Upper lobe of left lung (tissue), 6 donors: ENCODE measurements at places on chromosomes 6 and 20. TPM values are rescaled to one million over a fixed set of nuclear protein-coding genes. Genes with fewer than 3 reads are reported as not detected.
A peak's percentile ranks its signal among the peaks of the same experiment; 100 is the strongest.

DNA sequence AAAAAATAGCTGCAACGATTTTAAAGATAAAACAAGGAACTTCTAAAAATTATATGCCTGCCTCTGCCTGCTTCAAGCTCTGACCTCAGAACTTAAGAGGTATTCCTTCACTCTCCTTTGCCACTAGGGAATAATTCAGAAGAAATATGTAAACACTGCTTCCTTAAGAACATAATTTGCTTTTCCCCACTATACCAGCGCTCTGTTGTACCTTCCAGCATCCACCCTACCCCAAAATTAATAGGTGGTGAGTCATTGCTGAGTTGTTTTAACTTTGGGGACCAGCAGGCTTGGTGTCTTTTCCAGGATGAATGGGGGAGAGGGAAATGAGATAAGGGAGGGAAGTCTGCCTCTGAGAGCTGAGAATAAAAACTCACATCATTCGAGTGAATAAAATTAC lies 107.7 kb upstream of the ATXN1 start:
- no peaks in the 10 kb centered on the region for H3K4me1 ChIP-seq
- no peak overlapping the region for H3K4me3 ChIP-seq
- no peak for DNase-seq
- no peaks in the 10 kb centered on the region for H3K27me3 ChIP-seq
- no peak overlapping the region for H3K27ac ChIP-seq

DNA sequence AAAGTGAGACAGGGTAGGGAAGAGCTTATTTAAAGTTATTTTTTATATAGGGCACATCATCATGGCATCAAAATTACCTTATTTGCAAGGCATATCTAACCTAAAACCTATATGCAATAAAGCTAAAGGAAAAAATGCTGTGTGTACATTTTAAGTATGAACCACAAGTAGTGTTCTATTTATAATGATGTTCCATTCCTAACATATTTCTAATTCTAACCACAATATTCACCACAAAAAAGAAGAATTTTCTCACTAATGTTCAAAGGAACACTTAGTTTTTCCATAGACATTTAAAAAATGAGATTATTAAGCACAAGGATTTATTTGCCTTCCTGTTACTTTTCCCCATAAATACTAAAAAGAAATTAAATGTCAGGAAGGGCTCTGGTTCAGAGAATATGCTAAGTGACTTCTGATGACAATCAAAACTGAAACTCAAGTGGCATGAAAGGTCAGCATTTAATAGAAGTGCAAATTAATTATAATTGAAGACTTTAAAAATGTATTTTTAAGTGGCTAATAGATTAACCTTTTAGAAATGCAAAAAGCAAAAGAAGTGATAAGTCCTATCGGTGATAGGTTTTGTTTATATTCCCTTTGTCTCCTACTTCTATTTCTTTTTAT lies 25.1 kb downstream of the GPR63 start:
- no peak overlapping the region for H3K4me3 ChIP-seq
- H3K27me3 ChIP-seq, result no peaks in the 10 kb centered on the region
- H3K27ac ChIP-seq, result no peak overlapping the region
- DNase-seq, result no peak

MUC21 gene
- total RNA-seq, result 2.9 TPM

GRCh38 chr20:52814371-52814770 lies 157.8 kb upstream of the TSHZ2 start:
- H3K4me1 ChIP-seq, result no peaks in the 10 kb centered on the region
- no peak overlapping the region for H3K4me3 ChIP-seq
- no peaks in the 10 kb centered on the region for H3K27me3 ChIP-seq

- no peaks in the 10 kb centered on the region for H3K4me1 ChIP-seq
- H3K4me3 ChIP-seq, result no peak overlapping the region
- no peaks in the 10 kb centered on the region for H3K36me3 ChIP-seq
- H3K27ac ChIP-seq, result no peak overlapping the region
- H3K27me3 ChIP-seq, result no peaks in the 10 kb centered on the region
- no peak for DNase-seq
These were observed 96.8 kb downstream of the TENT5A start for GRCh38 chr6:81655696-81656095.

ROMO1 gene
- total RNA-seq, result 105 TPM

OR2B2 gene
- total RNA-seq, result not detected

DNA sequence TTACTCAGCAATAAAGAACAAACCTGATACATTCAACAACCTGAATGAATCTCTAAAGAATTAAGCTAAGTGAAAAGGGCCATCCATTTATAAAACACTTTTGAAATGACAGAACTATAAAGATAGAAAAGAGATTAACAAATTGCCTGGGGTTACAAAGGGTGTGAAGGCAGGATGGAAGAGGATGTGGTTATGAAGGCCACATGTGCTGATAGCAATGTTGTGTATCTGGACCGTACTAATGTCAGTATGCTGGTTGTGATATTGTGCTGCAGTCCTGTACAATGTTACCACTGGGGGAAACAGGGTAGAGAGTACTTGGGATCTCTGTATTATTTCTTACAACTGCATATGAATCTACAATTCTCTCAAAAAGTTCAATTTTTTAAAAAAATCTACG lies 36.4 kb downstream of the ELOVL5 start:
- H3K27ac ChIP-seq, result no peak overlapping the region
- H3K27me3 ChIP-seq, result no peaks in the 10 kb centered on the region
- H3K36me3 ChIP-seq, result no peaks in the 10 kb centered on the region
- no peak overlapping the region for H3K4me3 ChIP-seq
- no peak for DNase-seq

GRCh38 chr6:141033101-141033500 lies 1099.6 kb upstream of the GJE1 start:
- no peak overlapping the region for H3K27ac ChIP-seq
- no peaks in the 10 kb centered on the region for H3K27me3 ChIP-seq
- no peaks in the 10 kb centered on the region for H3K36me3 ChIP-seq
- H3K4me3 ChIP-seq, result no peak overlapping the region
- H3K4me1 ChIP-seq, result no peaks in the 10 kb centered on the region

HMGCLL1 gene
- total RNA-seq, result 1.4 TPM

- H3K4me3 ChIP-seq, result no peak overlapping the region
- no peak for DNase-seq
- H3K36me3 ChIP-seq, result no peaks in the 10 kb centered on the region
These were observed 53.7 kb downstream of the E2F3 start for GRCh38 chr6:20455251-20455940.

DNA sequence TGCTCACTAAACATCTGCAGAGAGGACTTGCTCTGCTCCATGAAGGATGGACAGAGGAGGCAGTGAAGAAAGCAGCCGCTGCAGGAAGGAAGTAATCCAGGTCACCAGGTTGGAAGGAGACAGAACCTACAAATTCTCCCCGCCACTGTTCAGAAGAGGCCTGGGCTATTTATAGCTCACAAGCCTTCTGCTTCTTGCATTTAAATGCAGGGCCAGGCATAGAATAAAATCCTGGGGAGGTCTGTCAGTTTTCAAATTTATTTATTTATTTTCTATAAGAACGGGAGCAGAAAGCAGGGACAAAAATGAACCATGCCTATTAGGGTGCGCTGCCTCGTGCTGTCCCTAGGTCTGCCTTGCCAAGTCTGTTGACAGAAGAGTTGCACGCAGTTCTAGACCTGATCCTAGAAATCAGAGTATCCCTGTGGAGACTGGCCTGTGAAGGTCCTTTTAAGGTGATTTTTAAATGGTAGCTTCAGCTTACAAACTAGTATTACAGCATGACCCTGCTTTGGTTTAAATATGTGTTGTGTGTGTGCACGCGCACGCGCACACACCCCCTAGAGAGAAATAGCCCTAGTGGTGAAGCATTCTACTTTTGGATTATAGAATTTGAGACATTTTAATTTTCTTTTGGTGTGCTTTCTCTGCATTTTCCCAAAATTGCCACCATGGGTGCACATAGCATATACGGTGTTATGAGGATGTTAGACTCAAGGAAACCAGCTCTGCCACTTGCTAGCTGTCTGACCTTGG lies 19.5 kb downstream of the RIMS4 start:
- no peak overlapping the region for H3K4me3 ChIP-seq
- H3K4me1 ChIP-seq, result no peaks in the 10 kb centered on the region
- DNase-seq, result no peak
- no peak overlapping the region for H3K27ac ChIP-seq
- no peaks in the 10 kb centered on the region for H3K27me3 ChIP-seq

ULBP2 gene
- 3.7 TPM for total RNA-seq

GRCh38 chr6:137811121-137811915 lies 55.7 kb upstream of the TNFAIP3 start:
- peak; percentile 97 for DNase-seq
- H3K27ac ChIP-seq, result peak overlapping the region; percentile 72
- H3K36me3 ChIP-seq, result no peaks in the 10 kb centered on the region
- H3K4me1 ChIP-seq, result peaks cover 14% of the 10 kb centered on the region
- no peak overlapping the region for H3K4me3 ChIP-seq
- no peaks in the 10 kb centered on the region for H3K27me3 ChIP-seq

- H3K36me3 ChIP-seq, result no peaks in the 10 kb centered on the region
- H3K4me1 ChIP-seq, result no peaks in the 10 kb centered on the region
- H3K27me3 ChIP-seq, result no peaks in the 10 kb centered on the region
- no peak overlapping the region for H3K4me3 ChIP-seq
- DNase-seq, result no peak
These were observed 156.0 kb downstream of the RFPL4B start for GRCh38 chr6:112503091-112503596.
